ENCODE measurements at places on chromosomes 2 and 18.
A peak's percentile ranks its signal among the peaks of the same experiment; 100 is the strongest.

DNA sequence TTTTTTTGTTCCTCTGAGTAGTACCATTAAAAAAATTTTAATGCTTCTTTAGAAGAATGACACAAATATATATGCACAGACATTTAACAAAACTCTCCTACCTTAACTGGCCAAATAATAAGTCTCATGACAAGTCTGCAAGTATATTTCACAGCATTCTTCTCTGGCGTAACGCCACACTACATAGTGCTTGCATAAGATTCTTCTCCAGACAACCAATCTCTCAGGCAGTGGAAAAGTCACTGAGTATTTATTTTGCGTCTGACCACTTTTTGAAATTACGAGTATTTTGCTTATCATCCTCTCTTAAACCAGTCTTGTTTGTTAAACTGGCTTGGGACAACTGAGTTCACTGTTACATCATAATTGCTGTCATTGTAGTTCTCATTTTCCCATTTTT is 749.2 kb downstream of the ADCYAP1 start:
- DNase-seq, result no peak

GRCh38 chr18:63753676-63754075 is 21.5 kb upstream of the SERPINB7 start:
- DNase-seq, result no peak

GRCh38 chr18:9772847-9773677 is 65.0 kb downstream of the RAB31 start:
- DNase-seq, result no peak

DNA sequence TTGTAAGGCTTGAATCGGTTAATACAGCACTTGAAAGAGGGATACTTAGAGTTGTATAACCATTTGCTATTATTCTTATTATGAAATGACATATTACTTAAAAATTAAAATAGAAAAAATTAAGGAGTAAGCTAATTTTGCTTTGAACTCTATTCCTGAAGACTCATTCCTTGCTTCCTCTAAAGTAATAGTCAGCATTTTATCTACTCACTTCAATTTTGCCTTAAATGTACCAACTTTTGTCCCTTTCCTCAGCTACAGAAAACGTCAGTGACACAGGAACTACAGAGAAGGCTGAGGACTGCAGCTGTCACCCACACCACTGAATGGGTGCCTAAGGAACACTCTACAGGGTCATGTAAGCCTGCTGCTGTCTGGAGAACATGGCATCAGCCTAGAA is 80.7 kb upstream of the OSR1 start:
- DNase-seq, result no peak

GRCh38 chr2:230326453-230327417 is at the start of gene SP140L:
TSS of gene SP140L (plus strand) at chr2:230327193. CDS start at chr2:230327270, 77 bp downstream.
- no peak for DNase-seq

DNA sequence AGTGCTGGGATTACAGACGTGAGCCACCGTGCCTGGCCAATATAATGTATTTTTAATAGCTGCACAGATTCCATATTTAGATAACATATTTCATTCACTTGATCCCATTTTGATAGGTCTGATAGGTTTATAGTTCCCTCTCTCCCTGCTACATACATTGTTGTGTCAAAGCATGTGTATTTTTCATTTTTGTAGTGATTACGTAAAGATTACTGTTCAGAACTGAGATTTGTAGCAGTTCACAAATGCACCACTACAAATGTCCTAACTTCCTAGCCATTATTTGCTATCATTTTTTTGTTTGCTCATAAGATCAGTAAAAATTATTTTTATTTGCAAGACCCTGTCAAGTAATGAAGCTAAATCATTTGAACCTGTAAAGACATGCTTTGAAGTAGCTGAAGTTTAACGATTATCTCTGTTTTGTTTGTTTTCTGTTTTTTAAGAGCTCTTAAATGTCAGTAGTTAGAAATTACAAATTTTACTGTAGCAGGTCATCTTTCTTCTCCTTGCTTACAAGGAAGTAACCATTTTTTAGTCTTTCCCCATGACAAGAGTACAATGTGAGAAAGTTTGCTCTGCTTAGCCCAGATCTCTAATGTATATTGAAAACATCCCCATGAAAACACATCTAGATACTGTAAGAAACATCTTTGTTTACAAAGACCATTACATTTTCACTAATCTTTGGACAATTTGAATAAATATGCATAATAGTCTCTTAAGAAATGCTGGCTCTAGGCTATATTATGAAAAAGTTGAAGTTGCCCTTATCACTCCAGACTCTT is 54.1 kb downstream of the EML4 start:
- no peak for DNase-seq

DNA sequence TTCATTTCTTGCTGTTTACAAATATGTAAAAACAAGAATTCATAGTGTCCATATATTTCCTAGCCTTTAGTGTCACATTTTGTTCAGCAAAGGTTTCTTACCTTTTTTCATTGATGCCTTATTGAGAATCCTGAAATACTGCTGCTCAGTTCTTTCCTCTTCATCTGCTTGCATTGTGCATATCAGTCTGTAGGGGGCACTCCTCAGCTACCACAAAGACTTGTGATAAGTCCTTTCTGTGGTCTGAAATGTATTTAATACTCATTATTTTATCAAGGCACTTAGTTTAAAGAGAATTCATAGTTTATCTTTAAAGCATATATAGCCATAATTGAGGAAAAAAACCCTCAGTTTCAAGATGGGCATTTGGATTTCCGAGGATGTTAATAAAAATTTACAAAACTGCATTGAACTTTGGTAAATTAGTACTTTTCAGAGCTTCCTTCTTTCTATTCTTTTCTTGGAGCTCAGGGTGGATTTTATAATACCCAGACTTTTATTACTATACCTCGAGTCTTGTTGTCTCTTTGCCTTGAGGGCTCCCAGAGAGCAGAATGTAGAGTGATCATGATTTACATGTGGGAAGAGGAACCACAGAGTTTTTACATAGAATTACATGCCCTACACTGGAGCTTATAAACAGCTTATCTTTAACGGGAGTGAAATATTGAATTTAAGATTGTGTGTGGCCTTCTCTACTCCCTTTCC is 570.1 kb downstream of the PLCL1 start:
- DNase-seq, result peak; percentile 11

DNA sequence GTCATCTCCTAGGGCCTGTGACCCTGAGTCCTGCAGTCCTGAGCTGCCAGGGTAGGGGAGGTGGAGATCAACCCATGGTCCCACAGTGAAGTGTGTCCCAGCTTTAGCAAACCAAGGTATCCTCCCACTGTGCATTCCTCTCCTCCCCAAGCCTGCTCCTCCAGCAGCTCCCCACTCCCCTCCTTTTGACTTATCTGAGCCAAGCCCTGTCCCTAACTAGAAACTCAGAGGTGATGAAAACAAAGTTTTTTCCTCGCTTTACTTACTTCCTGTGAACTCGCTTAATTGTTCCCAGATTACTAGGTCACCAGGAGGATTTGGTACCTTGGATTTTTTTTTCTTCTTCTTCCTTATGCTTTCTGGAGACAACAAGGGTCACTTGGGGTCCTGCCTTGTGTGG is 80.8 kb downstream of the EHD3 start:
- no peak for DNase-seq

Data from DMS 273 treated with DMSO at 0.1 percent for 48 hours (cell line).